ENCODE measurements at places on chromosomes 5 and 9. TPM values are rescaled to one million over a fixed set of nuclear protein-coding genes. Genes with fewer than 3 reads are reported as not detected.

SHISAL2B gene
- not detected for total RNA-seq

INSL4 gene
- not detected for total RNA-seq

IL11RA gene
- total RNA-seq, result 9.3 TPM

FAM153A gene
- total RNA-seq, result not detected

AK6 gene
- 79.6 TPM for total RNA-seq

CCL27 gene
- not detected for total RNA-seq

CFAP77 gene
- not detected for total RNA-seq

MZB1 gene
- total RNA-seq, result not detected

GRCh38 chr5:35223787-35224395 lies 6.4 kb downstream of the PRLR start:
- DNase-seq, result no peak

DNA sequence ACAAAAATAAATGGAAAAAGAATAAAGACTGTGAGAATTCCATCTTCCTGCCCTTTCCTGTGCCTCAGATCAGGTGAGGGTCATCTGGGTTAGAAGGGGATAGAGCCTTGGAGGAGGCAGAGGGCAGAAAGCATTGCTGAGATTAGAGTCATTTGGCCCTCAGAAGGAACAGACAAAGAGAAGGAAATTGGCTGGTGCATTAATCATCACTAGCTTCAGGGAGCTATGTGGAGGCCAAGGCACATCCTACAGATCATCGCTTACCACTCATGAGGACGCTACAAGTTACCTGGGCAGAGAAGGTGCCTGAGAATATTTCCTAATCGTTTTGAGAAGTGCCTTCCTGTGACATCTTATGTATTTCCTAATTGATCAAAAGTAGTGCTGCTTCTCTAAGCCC lies 74.5 kb downstream of the C7 start:
- DNase-seq, result no peak

DNA sequence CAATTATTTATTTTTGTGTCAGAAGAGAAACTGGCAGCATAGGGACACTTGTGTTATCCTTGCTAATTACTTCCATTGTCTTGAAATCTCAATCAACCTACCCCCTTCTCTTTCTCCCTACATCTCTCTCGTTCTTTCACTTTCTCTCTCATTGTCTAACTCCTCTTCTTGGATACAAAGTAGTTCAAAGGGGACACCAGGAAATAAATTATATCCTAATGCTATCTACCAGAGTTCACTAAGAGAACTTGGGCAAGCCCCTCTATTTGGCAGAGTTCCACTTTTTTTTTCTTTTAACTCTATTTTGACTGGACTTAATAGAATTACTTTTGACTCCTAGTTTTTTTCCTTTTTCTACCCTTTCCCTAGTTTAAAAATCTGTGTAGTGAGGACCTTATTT lies 102.2 kb downstream of the MEF2C start:
- DNase-seq, result no peak

DNA sequence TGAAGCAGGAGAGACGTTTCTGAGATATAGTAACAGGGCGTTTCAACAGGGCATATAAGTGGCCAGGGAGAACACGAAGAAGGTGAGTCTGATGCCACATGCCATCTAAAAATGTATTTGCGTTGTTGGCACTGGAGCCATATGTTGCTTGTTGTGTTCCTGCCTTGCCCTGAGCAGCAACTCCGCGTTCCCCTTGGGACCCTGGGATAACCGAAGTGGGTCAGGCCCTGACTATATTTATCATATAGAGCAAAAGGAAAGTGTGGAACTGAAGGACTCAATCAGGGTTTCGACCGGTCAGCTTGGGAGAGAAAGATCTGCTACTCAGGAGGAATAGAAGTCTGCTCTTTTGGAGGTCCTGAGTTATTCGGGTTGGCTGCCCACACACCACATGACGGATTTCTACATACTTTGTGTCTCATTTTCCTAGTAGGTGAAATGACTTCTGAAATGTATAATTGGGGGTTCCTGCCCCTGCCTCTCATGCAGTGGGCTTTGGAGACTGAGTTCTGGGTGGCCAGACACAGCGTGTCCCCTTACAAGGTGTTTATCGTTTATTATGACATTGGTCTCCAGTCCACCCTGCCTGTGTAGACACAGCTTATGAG lies 3.0 kb downstream of the STC2 start:
- no peak for DNase-seq

DNA sequence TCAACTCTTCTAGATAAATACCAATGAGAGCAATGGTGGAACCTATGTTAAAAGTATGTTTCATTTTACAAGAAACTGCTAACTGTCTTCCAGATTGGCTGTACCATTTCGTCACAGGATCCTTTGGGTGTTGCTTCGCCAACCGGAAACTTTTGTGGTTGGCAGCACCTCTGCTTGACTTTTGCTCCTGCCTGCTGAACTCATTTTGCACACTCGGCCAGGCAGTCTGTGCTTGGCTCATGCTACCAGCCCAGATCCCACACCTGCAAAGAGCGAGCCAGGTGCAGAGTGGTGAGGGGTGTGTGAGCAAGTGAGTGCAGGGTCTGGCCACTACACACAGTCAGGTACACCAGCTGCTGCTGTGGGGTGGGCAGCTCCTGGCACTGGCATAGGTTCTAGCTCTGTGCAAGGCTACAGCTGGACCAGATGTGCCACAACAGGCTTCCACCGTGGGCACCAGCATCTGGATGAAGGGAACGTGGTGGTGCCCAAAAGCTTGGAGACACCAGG lies 422.3 kb downstream of the PRR16 start:
- DNase-seq, result no peak

DNA sequence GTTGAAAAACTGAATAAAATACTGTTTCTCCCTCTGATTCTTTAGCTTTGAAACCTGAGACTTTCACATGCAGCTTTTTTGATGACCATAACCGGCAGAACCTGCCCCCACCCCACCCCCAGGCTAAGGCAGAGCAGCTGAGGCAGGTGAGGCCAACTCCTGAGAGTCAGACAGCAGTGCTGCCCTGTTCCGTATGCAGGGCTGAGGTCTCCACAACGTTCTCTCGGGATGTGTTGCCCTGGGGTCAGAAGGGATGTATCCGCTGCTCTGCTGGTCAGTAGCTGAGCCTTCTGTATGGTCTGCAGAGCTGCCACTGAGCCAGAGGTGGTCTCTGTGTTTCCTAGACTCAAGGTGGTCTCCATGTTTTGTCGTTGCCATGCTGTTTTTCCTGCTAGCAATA lies 190.5 kb downstream of the AOPEP start:
- DNase-seq, result no peak

DNA sequence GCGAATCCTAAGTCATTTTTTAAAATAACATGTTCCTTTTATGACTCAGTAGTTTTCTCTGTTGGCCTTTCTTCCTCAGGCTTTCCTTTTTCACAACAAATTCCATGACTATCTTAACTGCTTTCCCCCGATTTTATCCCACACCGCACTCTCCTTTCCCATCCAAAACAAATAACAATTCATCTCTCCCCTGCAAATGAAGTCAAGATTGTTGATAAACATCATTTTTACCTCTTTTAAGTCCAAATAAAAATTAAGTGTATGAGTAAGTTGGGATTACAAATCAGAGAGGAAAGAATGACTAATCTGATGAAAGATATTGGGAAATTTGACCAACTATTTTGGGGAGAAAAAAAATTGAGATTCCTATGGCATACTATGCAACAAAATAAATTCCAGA lies 47.3 kb downstream of the SEC61B start:
- DNase-seq, result peak; percentile 18

DNA sequence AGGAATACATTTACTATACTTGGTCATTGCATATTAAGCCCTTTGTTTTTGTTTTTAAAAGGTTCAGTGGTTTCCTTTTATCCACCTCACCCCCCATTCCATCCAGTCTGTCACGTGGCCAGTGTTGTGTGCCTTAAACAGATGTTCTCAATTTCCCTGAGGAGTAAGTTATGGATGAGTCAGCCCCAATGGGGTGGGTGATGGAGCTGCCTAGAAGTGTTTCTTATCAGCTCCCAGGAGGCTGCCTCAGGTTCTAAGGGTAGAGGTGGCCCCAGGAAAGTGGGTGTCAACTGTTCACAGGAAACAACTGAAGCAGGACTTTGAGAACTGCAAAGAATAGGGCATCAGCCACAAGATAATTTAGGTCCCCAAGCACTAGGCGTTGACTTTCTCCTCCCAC lies 41.1 kb downstream of the ACTBL2 start:
- DNase-seq, result peak; percentile 97

DNA sequence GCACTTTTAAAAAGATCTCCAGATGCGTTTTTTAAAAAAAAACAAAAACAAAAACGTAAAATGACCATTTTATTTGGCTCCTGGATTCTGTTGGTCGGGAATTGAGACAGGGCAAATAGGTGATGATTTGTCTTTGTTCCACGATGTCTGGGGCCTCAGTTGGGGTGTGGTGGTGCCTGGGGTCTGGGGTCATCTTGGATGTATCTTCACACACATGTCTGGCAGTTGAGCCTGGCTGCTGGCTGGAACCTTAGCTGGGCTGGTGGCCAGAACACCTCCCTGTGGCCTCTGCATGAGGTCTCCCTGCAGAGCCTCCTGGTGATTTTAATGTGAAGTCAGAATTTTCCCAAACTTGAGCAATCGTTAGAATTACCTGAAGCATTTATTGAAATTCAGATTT lies 42.5 kb upstream of the BASP1 start:
- DNase-seq, result no peak

DNA sequence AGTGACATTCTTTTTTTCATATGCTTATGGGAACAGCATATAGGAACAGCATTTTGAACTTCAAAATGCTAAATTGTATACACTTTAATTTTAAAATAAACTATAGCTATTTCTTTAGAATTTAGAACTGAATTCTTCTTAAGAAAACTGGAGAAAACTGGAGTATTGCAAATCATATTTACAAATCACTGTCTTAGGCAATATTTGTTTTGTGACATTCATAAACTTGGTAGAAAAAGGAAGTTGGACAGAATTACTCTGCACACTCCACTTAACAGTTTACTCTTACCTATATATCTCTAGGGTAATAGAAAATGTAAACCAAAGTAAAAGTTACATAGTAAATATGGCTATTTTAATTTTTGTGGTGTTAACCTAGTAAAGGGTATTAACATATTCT lies 3.1 kb downstream of the DMRTA1 start:
- no peak for DNase-seq

- DNase-seq, result no peak
These were observed 175.5 kb upstream of the SPRY4 start for GRCh38 chr5:142500227-142500905.

DNA sequence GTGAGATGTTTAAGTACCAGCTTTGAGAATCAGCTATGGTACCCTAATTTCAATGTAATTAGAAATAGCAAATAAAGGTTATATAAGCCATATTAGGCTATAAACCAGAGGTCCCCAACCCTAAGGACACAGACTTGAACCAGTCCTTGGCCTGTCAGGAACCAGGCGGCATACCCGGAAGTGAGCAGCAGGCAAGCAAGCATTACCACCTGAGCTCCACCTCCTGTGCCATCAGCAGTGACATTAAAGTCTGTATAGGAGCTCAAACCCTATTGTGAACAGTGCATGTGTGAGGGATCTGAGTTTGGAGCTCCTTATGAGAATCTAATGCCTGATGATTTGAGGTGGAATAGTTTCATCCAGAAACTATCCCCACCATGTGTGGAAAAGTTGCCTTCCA lies 1009.5 kb downstream of the PTPRD start:
- no peak for DNase-seq

DNA sequence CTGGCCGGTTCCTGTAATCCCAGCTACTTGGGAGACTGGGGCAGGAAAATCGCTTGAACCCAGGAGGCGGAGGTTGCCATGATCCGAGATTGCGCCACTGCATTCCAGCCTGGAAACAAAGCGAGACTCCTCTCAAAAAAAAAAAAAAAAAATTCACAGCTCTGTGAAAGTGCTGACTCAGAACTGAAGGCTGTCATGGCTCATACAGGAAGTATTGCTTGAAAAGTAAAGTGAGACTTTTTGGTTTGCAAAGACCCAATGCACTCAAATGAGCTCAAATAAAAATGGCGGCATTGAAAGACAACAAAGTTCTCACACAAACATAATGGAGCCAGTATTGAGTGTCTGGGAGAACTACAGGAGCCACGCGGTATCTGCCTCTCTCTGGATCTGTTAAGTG lies 202.1 kb downstream of the FBXL7 start:
- DNase-seq, result peak; percentile 54

- no peak for DNase-seq
These were observed 1.4 kb upstream of the ANKRD33B start for GRCh38 chr5:10562201-10563109.

DNA sequence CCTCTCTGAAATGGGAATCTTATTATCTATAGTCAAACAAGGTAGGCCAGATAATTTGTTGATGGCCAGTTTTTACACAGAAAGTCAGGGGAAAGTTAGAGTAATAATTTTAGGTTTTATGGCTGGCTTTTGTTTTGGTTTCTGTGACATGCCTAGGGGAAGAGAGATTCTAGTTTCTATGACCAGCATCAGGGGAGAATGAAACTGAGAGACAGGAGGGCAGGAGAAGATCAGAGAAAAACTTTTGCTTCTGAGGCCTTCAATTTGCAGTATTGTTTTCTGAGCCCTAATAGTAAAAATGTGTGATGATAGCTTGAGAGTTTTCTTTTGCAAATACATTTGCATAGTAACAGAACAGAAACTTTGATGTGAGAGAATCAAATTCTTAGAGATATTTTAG lies 564.3 kb downstream of the ZNF608 start:
- no peak for DNase-seq

DNA sequence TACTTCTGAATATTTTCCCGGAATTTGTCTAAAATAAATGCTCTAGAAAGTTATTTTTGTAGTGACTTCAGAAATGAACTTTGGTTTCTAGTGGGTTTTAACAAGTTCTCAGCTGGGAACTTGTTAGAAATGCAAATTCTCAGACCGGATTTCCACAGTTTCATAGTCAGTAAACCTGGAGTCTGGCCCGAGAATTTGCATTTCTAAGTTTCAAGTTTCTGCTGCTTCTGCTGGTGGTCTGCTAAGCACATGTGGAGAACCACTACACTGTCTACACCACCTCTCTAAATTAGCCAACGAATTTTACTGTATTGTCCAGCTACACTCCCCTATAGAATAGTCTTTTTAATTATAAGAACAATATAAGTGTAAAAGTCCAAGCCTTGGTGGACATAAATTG lies 208.0 kb downstream of the CHSY3 start:
- no peak for DNase-seq
